ENCODE measurements at places on chromosomes 12 and 14.

- DNase-seq: peak; percentile 15
These were observed 624.1 kb upstream of the FOXG1 start for GRCh38 chr14:28142400-28143015.

- DNase-seq: no peak
These were observed 19.8 kb downstream of the HVCN1 start for GRCh38 chr12:110669193-110669502.

DNA sequence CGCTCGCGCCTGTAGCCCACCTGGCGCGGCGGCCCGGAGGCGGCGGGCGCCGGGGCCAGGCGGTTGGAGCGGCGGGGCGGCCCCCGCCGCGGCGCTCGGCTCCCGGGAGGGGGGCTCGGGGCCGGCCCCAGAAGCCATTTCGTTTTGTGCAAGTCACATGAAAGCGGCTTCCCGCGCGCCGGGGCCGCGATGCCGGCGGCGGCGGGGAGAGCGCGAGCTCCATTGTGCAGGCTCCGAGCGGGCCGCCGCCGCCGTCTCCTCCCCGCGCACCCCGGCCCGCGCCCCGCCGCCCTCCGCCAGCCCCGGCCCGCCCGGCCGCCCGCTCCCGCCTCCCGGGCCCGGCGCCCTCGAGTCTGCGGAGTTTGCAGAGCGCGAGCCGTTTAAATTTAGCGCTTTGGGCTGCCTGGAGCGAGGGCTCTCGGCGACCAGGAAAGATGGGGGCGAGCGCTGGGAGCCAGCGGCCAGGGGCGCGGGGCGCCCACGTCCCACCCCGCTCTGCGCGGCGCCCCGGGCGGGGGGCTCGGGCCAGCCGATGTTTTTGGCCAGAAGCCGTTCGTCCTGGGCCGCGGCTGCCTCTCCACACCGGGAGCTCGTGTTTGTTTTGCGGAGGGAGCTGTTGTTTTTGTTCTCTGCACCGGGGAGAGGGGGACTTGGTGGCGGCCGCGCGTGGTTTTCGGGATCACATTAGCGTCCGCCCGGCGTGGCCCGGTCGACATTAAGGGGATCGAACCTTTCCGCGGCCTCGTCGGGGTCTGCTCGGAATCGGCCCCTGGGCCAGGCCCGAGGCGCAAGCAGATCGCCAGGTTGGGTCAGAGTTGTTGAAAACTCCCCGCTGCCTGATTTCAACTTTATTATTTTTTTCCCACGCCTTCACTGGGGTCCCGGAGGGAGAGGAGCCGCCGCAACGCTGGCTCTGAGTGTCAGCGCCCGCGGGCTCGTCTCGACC, 982 bp downstream of the BCL7A start:
- peak; percentile 25 for DNase-seq

DNA sequence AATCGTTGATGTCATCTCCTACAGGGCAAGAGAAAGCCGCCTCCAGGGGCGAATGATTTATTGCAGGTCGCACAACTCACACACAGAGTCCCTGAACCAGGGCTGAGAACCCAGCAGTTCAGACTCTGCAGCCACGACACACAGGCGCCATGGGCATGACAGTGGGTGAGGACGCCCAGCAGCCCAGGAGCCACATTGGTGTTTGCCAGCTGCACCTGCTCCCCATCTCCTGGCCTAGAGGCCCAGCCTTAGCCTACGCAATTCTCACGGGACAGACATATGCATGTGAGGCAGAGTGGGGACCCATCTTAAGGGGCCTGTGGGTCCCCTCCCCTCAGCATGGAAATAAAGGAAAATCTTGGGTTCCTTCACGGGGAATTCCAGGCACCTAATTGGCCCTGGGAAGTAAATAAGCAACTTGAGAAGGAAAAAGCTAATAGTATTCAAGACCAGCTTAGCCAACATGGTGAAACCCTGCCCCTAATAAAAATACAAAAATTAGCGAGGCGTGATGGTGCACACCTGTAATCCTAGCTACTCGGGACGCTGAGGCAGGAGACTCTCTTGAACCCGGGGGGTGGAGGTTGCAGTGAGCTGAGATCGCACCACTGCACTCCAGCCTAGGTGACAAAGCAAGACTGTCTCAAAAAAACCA, 69.3 kb downstream of the RIMBP2 start:
- no peak for DNase-seq

GRCh38 chr12:100716945-100717732, 77.4 kb upstream of the ANO4 start:
- peak; percentile 38 for DNase-seq

DNA sequence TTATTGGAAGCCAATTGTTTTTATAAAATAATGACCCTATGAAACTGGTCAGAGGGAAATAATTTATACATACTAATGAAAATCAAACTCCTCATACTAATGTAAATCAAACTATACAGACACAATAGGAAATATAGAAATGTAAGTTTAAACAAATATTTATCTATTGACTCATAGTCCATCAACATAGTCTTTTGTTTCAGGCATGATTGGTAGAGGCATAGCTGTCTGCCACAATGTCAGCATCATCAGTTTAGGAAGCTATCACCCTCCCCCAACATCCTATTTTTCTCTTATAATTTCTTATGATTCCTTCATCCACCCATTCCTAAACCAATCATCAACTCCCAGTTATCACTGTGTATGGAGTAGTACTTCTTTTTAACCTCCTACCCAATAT, 117.7 kb downstream of the SLC38A6 start:
- no peak for DNase-seq

GRCh38 chr14:92489394-92490238, 24.0 kb upstream of the RIN3 start:
- DNase-seq: no peak

DNA sequence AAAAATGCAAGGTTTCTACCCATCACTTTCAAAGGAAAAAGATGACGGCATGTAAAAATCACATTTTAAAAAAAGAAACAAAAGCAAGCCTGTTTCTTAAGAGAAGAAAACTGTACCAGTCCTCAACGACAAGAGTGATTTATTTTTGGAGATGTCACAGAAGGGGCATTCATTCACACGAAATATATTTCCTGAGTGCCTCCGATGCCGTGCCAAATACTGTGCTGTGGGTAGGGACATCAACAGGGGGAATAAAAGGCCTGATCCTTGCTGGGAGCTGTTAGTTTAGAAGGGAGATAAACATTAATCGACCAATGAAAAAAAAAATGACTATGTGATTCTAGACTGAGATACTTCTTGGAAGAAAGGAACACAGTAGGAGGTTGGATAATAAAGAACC, 297.5 kb upstream of the SOX5 start:
- no peak for DNase-seq

- no peak for DNase-seq
These were observed at the start of gene MTA1 for GRCh38 chr14:105419195-105420091. TSS of gene MTA1 (plus strand) at chr14:105419827. CDS start at chr14:105420036, 209 bp downstream.

DNA sequence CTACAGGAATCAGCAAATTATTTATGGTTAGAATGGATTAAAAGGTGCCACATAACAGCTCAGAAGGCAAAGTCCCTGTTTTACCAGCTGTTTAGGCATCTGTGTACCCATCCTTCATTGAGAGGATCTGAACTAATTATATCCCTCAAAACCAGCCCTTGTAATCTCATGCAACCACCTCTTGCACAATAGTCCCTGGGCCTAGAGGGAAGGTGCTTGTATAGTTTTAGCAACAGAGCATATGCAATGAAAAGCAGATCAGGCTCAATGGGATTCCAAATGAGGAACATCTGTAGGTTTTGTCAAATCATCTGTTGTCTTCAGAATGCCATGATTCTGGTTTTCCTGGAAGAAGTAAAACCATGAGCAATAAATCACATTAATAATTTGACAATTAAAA, 26.0 kb upstream of the GLIPR1L2 start:
- peak; percentile 14 for DNase-seq

DNA sequence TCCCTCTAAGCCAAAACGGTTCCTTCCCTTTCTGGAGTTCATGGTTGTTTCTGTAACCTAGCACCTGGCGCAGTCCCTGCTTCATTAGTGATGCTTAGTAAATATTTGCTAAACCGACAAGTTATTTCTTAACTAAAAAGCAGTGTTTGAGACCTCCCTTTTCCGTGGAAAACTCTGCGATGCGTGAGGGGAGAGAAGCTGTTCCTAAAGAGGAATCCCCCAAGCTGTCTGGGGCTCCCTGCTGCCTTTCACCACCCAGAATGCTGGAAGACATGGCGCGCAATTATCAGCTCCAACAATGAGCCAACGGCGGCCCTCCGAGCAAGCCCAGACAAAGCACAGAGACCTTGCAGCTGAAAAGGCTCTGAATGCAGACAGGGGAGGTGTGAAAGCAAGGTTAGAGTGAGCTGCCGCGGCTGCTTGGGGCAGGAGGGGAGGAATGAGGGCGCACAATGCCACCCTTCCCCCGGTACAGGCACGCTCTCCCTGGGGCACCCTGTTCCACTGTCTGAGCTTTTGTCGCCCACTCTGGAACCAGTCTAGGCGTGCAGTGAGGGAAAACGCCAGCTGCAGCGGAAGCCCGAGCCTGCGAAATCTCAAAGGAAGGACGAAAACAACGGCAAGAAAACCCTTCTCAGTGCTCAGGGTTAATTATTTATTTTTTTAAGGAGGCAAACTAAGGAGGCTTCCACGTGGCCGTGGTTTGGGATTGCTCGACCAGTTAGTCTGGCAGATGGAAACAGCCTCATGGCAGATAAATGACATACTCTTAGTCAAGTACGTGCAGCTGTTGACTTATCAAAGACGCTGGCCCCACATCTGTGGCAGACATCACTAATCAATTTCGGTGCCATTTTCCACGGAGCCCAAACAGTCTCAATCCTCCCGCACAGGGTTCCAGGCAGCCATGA, 66.3 kb downstream of the RBM19 start:
- no peak for DNase-seq

DNA sequence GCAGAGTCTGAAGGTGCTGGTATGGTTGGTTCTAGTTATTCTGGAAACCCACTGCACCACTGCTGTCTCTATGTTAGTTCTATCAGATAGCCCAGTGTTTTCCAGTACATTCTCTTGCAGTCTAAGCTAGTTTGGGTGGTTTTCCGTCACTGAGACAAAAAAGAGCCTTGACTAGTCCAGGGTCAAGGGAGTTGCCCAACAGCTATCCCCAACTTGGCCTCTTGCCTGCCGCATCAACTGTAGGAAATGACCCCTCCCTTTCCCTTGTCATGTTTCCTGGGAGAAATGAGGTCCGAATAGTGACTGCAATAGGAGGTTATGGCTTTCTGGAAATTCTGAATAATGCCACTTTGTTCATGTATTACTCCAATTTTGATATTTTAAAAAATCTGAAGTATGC, 160.4 kb downstream of the EFCAB11 start:
- no peak for DNase-seq

DNA sequence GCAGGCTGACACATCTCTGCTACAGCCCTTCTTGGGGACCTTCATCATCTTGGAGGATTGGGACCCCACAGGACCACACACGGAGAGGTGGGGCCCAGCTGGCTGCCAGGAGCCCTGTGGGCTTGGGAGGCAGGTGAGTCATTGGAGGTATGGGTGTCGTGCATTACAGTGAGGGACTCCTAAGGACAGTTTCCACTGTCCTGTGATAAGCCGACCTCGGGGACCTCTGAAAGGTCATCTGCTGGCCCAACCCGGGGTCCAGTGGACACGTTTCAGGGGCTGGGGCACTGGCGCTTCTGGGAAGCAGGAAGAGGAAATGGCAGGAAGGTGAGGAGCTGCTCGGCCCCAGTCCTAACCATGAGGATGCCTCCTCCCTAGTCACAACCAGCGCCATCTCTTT, 238.0 kb downstream of the BCL11B start:
- DNase-seq: no peak

DNA sequence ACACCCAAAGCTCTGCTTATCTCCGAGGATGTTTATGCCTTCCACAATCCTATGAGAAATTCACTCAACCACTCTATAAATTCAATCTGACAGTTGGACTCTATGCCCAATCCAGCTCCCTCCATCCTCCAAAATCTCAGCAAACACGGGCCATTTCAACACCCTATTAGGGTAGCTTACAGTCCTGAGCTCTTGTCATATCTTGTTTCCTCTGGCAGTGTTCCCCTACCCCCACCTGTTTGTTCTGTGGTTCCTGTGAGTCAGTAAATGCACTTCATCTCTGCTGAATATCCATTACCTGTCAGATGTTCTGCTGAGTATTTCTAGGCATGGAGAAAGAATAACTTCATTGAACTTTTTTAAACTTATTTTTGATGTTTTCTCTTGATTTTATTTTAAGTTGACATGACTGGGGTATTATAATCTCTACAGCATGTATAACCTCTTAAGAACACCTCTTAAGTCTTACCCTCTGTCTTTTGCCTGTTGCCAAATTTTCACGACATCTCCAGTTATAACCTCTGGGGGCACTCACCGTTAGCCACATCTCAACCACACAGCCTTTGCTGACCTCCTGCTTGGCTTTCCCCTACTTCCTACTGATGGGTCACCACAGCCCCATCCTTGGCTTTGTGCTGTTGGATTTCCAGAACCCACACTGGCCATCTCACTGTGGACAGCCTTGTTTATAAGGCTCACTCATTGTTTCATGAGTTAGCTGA, 317.0 kb upstream of the TMPO start:
- DNase-seq: peak; percentile 3

GRCh38 chr12:71371122-71371521, 68.5 kb upstream of the LGR5 start:
- no peak for DNase-seq

DNA sequence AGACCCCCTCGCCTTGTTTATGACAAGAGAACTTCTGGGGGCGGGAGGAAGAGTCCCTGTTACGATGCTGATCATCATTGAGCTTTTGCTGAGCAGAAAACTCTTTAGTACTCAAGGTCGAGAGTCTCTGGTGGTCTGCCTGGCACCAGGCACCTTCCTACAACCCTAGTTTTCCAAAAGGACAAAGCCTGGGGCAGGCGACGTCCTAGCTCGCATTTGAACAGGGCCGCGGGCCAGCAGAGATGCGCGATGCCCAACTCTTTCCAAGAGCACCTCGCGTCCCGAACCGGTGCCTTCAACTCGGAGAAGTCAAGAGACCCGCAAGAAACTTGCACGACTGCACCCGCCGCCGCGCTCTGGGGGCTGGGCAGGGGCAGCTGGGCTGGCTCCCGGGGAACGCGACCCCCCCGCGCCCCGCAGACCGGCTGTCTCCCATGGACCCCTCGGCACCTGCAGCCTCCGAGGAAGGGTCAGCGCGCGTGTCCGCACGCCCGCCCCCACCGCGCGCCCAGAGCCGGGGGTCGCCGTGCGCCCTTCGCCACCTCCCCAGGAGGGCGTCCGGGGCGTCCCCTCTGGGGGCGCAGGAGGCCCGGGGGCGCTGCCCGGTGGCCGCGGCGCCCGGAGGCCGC, 377 bp upstream of the BCL7A start:
- peak; percentile 18 for DNase-seq

DNA sequence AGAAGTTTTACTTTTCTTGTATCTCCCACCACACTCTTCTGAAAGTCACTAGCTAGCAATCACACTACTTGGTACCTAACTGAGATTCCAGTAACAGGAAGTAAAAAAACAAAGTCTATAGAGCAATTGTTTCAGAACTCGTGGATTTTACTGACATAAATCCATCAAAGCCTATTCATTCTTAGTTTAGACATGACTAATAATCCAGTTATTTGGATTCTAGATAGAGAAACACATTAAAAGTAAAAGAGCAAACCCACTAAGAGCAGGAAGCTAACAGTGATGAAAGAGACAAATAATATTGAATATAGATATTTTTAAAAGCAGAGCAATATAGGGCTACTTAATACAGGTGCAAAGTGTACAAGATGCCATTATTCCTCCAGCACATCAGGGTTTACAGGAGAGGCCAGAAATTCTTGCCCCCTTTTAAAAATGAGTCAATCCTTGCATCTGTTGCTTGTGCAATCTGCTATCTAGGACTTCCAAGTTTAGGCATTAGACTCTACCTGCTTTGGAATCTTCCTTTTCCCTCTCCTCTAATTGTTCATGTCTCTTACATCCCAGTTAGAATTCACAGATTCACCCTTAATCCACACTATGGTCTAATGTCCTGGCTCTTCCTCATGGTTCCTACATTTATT, 6.0 kb downstream of the HEATR5A start:
- DNase-seq: peak; percentile 49

Measured in iris pigment epithelial cell (primary cell).